ENCODE measurements at places on chromosomes 3 and 15.

DNA sequence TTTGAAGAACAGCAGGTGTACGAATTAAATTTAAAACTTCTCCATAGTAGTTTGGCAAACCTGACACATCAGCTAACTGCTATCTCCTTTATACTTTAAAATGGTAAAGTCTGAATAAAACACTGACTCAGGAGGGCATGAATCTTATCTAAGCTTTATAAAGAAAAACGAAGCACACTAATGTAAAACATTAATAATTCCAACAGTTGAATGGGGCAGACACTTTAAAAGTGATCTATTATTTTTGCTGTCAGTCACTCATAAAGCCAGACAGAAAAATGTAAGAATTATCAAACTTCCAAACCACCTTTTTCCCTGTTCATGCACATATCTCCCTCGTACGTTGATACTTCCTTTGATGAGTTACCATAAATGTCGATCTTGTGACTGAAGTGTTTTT, 2.6 kb downstream of the ARF4 start:
- no peak for DNase-seq

GRCh38 chr3:53242155-53242554, 13.7 kb downstream of the TKT start:
- DNase-seq, result no peak

GRCh38 chr3:17833786-17834559, 91.5 kb upstream of the TBC1D5 start:
- DNase-seq, result no peak

DNA sequence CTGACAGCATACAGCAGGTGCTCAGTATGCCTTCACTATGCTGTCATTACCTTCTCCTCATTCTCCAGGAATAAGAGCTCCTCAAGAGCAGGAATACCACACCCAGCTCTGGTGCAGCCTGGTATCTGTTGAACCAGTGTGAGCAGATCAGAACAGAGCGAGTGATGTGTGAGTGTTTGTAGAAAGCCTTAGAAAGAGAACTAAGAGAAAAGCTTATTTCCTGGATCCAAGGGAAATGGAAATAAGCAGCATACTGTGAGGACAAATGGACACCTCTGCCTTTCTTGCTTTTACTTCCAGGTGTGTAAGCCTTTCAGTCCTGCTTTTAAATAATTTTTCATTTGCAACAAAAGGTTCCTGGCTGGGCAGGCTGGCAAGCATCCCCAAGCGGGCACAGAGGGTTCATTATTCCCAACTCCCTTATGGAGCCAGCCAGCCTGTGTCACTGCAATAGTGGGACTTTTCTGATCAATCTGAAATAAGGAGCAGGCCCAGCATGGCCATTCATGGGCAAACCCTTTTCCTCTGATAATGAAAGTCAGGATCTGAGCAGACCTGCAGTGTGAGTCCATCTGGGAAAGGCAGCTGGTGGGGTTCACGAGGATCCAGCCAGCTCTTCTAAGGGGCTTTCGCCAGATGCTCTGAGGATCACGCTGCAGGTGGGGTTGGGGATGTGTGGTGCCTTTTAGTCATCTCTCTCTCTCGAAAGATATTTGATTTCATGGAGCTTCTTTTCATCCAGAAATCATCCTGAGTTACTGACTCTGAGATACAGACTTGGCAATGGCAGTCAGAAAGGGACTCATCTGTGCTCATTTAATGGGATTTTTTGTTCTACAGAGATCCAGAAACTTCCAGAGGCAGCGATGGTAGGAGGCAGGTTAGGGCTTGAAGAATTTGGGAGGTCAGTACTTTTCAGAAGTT, 594.9 kb upstream of the CFAP20DC start:
- no peak for DNase-seq

DNA sequence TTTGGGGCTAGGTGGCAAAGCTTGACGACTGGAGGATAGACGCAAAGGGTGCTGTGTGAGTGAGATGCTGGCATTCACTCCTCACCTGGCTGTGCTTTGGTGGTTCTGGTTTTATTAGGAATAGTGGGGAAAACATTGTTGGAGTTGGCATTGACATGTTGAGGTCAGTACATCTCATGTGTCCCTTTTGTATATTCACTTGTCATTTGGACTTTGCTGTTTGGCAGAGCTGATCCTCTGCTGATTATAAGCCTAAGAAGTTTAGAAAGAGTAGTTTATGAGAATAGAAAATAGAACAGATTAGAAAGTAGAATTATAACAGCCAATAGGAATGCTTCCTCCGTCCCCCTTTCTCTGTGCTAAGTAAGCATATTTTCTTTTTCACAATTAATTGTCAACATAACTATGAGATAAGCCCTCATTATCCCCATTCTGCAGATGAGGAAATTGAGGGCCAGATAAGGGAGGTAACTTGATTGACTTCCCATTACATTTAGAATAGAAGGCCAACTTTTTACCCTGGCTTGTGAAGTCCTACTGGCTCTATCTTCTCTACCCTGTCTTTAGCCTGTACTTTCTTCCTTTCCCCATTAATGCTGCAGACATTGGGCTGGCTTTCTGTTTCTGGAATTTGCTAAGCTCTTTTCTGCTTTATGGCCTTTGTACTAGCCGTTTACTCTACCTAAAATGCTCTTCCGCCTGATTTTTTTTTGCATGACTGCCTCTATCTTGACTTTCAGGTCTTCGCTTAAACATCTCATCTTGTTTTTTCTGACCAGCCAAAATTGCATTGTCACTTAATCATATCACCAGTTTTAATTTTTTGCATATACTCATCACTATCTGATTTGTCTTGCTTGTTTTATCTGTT, 12.8 kb downstream of the ITPR1 start:
- no peak for DNase-seq

GRCh38 chr3:69579306-69580041, 159.8 kb upstream of the MITF start:
- no peak for DNase-seq

GRCh38 chr15:81152799-81153198, 18.7 kb downstream of the CFAP161 start:
- no peak for DNase-seq

DNA sequence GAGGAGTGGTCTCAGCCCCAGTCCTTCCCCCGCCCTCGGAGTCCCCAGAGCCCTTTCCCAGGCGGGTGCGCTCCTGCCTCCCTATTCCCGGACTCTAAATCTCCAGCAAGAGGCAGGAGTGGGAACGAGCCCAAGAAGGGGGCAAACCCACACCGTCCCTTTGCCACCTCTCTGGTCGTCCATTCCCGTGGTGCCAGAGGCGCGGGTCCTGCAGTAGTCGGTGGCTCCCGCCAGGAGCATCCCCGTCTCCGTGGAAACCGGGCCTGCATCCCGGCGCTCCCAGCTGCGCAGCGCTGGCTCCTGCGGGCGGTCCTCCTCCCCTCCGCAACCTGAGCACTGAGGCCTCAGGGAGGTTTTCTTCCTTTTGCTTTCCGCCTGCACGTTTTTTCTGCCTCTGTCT, 44.8 kb downstream of the LHFPL4 start:
- no peak for DNase-seq

GRCh38 chr3:55895897-55896566, 408.9 kb upstream of the WNT5A start:
- DNase-seq, result no peak

DNA sequence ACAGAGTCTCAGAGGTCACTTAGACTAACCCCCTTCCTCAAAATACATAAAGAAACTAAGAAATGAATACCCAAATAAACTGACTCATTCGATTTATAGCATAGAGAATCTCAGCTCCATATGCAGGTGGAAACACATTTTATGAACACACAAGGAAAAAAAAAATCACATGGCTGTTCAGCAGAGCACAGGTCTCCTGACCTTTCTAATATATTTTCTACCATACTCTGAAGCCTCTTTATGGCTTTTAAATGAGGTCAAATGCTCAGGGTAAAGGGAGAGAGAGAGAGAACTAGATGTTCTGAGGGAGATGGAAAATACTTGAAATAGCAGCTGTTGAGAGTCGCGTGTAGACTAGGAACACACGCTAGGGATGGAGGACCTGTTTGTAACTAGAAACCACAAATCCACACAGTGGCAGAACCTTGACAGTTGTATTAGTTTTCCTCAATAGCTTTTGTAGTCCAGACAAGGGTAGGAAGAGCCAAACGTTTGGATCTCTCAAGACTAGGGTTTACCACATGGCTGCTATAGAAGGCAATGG, 165.3 kb downstream of the FMN1 start:
- no peak for DNase-seq

DNA sequence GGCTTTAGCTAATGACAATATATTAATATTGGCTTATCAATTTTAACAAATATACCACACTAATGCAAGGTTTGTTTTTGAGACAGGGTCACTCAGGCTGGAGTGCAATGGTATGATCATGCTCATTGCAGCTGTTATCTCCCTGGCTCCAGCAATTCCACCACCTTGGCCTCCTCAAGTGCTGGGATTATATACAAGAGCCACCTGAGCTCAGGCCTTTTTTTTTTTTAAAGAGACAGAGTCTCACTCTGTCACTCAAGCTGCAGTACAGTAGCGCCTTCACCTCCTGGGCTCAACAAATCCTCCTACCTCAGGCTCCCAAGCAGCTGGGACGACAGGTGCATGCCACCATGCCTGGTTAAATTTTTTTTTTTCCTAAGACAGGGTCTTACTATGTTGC, 11.7 kb downstream of the DLG1 start:
- no peak for DNase-seq

DNA sequence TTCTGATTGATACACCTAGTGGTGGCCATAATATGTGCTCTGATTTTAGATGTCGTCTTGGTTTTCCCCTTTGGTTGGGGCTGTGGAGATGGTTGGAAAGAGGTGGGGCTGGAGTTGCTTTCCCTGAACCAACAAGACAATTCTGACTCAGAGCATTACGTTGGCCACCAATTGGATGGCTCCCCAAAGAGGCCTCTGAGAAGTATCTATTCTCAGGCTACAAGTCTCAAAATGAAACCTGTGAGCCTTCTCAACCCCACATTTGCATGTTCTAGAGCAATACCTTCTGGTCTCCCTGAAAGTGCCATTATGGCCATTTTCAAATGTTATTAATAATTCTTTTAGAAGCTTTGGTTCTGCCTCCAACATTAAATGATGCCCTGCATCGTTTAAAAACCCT, 188.4 kb upstream of the WNT5A start:
- DNase-seq, result no peak

Data from stimulated activated CD4-positive, alpha-beta T cell treated with anti-CD3 and anti-CD28 coated beads, Interleukin-2, amount 100 ng/mL, for 4 hours (primary cell).